Neural cell (in vitro differentiated cells): ENCODE measurements at places on chromosomes 16 and 17. TPM values are rescaled to one million over a fixed set of nuclear protein-coding genes. Genes with fewer than 3 reads are reported as not detected.

Gene YBX2
- polyA plus RNA-seq: 1.8 and 2.1 TPM in 2 replicates

Gene SMIM36
- polyA plus RNA-seq: not detected in 2 replicates

Gene KCNH6
- not detected in 2 replicates for polyA plus RNA-seq

Gene LAT
- 6.4 and 9.1 TPM in 2 replicates for polyA plus RNA-seq

Gene KRTAP9-8
- not detected in 2 replicates for polyA plus RNA-seq

Gene RHBDL1
- polyA plus RNA-seq: 7.2 and 10.8 TPM in 2 replicates

Gene SF3B3
- polyA plus RNA-seq: 88.2 and 90.0 TPM in 2 replicates
